ENCODE measurements at places on chromosomes 3 and 15. TPM values are rescaled to one million over a fixed set of nuclear protein-coding genes. Genes with fewer than 3 reads are reported as not detected.

Gene GNAT1
- polyA plus RNA-seq = not detected

Gene STIMATE
- 17.0 TPM for polyA plus RNA-seq

GRCh38 chr3:123122057-123122456 lies 55.2 kb downstream of the PDIA5 start:
- no peak for DNase-seq

- no peak for DNase-seq
These were observed 15.0 kb upstream of the RTP3 start for GRCh38 chr3:46482632-46483350.

Gene ITIH4
- polyA plus RNA-seq = 14.7 TPM

Gene COLQ
- polyA plus RNA-seq = 4.0 TPM

Gene MYZAP
- polyA plus RNA-seq = 5.9 TPM

Measured in renal cortex interstitium (tissue), 15 donors.